ENCODE measurements at places on chromosomes 3 and 15. TPM values are rescaled to one million over a fixed set of nuclear protein-coding genes. Genes with fewer than 3 reads are reported as not detected.

KPNA4 gene
- 69.2 TPM for total RNA-seq

POLQ gene
- total RNA-seq, result 11.8 TPM

WDR72 gene
- not detected for total RNA-seq

DENND4A gene
- 61.2 TPM for total RNA-seq

DNA sequence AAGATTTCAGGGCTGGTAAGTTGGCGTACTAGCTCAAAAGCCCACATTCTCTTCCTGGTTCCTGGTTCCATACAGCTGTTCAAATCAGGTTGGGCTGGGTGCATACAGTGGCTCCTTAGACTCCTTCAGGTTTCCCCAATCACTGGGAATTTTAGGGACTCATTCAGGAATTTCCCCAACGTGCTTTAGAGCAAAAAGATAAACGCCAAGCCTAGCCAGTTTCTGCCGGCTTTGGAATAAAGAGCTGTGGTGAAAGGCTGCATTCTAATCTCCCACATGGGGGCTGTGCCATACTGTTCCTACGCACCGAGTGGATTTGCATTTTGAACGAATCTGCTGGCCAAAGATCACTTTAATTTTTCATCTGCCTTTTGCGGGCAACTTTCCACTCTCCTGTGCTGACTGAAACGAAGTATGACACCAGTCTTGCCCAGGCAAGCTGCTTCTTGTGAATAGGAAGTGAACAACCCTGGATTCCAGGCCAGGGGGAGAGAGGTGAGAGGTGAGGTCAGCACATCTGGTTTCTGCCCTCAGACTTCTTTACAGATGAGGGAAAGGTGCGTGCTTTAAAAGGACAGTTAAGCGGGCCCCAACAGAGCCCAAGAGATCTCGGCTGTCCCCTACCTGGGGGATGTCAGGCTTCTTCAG is 184.2 kb upstream of the PDZRN3 start:
- no peak for ATAC-seq

GRCh38 chr3:10364806-10365205 is 43.9 kb upstream of the SEC13 start:
- no peak for ATAC-seq

GRCh38 chr3:55570271-55570711 is 83.2 kb upstream of the WNT5A start:
- no peak for ATAC-seq

- no peak for ATAC-seq
These were observed 10.9 kb upstream of the OXTR start for GRCh38 chr3:8780279-8780678.

GRCh38 chr3:128424508-128425069 is 42.1 kb downstream of the DNAJB8 start:
- ATAC-seq, result no peak

DNA sequence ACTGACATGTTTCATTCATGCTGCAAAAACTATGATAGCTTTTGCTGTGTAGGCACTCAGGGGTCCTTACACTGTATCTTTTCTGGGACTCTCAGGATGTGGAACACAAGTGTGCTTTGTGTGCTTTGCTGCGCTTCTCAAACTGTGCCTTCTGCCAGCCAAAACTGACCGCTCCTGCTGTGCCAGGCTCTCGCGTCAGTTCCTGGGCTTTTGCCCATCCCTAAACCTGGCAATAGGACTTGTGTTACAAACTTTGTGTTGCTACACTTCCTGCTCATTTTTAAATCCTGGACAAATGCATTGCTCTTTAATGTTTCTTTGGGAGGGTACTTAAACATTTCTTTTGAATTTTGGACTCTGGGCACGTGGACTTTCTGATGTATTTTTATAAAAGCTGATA is 60.3 kb downstream of the DIPK2A start:
- ATAC-seq, result no peak

GRCh38 chr15:70772402-70772801 is 9.0 kb upstream of the UACA start:
- ATAC-seq, result no peak

DNA sequence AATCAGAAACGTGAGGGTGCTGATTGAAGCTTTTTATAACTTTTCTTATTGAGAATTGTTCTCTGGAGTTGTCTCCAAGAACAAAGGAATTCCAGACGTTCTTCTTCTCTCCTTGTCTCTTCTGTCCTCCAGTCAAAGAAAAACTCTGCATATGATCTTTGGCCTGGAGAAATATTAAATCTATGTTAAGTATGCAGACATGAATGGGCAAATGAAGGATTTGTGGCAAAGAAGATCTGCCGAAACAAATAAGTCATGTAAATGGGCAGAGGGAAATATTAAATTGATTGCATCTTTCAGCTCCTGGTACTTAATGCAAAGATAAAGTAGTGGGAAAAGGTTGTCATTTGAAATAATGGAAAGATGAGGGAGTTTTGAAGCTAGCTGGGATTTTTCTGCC is 74.9 kb downstream of the IGF1R start:
- ATAC-seq, result no peak

GRCh38 chr15:70358871-70359647 is 261.3 kb upstream of the TLE3 start:
- no peak for ATAC-seq

DNA sequence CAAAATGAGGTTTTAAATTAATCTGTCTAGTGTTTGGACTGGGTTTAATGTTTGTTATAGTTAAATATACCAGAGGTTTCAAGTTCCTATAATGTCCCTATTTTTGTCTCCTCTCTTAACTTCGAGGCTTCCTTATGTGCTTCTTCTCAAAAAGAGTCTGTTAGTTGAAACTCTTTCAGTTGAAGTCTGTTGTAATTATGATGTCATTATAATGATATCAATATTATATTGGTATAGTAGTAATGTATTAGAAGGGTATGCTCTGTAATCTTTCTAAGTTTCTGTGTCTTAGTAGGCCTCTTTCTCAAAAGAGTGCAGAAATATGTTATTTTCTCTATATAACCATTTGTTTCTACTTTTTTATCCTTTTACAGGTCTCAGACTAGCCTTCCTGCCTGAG is 1148.0 kb downstream of the NSUN3 start:
- ATAC-seq, result no peak

DNA sequence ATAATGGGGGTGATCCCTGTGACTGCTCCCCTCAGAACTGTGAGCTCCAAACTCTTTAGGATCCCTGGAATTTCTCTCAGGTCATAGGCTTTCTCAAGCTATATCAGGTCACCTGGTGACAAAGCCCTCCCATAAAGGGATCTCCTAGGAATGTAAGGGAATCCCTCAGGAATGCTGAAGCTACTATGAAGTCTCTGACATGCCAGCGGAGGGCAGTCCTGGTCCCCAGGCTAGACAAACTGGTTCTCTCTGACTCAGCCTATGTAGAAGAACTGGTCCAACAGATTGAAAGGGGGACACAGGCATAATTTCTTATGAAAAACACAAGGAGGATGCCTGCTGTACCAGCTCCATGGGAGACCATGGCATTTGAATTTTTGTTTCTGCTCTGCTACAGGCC is 6.7 kb downstream of the LPCAT4 start:
- ATAC-seq, result no peak

Measured in activated T-helper 17 cell treated with anti-CD3 and anti-CD28 coated beads, Interleukin-2, amount 50 U/mL, for 72 hours (primary cell).